Stimulated activated CD4-positive, alpha-beta T cell treated with anti-CD3 and anti-CD28 coated beads, Interleukin-1b, Interleukin-23, amount 100 ng/mL, for 1 hour (primary cell): ENCODE measurements at places on chromosomes 4 and X.

- DNase-seq = no peak
Measured at GRCh38 chr4:94561249-94562024, 109.7 kb downstream of the PDLIM5 start.

DNA sequence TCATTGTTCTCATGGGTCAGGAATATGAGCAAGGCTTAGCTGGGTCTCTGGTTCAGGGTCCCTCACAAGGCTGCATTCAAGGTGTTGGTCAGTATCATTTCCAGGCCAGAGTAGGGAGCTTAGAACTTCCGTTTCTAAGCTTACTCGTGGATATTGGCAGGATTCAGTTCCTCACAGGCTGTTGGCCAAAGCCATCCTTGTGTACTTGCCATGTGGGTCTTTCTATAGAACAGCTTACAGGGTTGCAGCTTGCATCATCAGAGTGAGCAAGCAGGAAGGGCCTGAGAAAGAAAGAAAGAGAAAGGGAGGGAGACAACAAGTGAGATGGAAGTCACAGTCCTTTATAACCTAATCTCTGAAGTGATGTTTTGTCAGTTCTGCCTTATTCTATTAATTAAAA lies 5.1 kb upstream of the LIMCH1 start:
- DNase-seq = no peak

- no peak for DNase-seq
Measured at GRCh38 chrX:16711893-16712547, 449 bp downstream of the CTPS2 start.

DNA sequence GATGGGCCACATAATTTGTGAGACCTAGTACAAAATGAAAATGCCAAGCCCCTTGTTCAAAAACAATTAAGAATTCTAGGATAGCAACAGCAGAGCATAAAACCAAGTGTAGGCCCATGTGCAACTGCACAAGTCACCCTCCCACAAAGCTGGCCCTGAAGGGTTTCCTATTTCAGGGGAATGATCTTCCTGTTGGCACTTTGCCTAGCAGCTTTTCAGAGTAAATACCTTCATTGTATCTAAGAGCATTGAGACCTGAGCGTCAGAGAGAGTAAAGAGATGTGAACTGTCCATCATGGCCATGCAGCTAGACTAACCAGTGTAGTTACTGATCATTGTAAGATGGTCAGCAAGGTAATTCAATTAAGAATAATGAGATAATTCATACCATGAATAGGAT lies 113.6 kb downstream of the CNKSR2 start:
- DNase-seq = no peak

DNA sequence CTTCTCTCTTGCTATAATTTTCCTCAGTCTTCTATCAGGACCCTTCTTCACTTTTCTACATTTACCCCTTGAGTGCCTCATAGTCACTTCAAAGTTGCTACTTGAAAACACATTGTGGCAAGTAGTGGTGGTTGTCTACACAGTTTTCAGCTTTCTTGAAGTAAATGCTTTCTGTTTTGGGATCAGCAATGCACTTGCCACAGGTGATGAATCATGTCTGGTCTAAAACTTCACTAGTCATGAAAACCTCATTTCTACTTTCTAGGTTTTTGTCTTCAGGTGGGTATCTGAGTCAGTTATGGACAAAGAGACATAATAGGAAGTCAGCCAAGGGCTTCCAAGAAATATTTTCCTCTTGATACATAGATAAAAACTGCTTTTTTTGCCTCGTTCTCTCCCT lies 359.2 kb downstream of the CCSER1 start:
- DNase-seq = no peak

GRCh38 chr4:152983774-152984411 lies 47.8 kb downstream of the FHDC1 start:
- no peak for DNase-seq

DNA sequence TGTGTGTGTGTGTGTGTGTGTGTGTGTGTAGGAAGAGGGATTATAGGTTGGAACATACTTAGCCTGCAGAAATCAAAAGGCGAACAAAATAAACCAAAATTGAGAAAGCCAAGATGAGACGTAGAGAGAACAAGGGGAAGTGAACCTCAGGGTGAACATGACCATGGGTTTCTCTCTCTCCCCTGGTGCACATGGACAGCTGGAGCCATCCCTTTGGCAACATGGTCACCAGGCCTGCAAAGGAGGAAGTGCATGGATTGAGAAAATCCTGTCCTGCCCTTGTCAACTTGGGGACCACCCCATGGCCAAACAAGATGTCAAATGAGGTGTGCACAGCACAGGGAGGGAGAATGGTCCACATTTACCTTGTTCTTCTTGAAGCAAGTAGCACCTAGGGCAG lies 23.1 kb downstream of the LGI2 start:
- no peak for DNase-seq

DNA sequence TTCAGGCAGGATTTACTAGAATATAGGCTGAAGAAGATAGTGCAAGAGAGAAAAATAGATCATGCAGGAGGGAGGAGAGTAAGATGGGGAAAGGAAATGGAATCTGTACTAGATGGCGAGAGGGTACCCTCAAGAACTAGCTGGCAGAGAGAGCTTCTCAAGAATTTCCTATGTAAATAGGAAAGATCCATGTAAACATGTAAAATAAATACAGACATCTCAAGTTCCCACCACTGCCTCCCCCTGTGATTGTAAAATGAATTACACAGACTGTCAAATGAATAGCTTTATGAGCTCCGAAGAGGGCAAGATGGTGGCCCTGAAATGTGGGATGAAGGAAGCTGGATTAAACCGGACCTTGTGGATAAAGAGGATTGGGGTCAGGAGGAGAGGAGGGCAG lies 178.0 kb downstream of the PALLD start:
- DNase-seq = no peak

GRCh38 chrX:38515291-38515690 lies 46.1 kb upstream of the TSPAN7 start:
- no peak for DNase-seq

- no peak for DNase-seq
Measured at GRCh38 chr4:86055898-86056297, 304.0 kb downstream of the MAPK10 start.

GRCh38 chr4:142952821-142953580 lies 106.9 kb upstream of the INPP4B start:
- DNase-seq = no peak

GRCh38 chr4:14110407-14110806 lies 482.9 kb upstream of the BOD1L1 start:
- DNase-seq = no peak
